NCI-H446 treated with DMSO at 0.1 percent for 48 hours (cell line): ENCODE measurements at places on chromosomes 16 and 17.

DNA sequence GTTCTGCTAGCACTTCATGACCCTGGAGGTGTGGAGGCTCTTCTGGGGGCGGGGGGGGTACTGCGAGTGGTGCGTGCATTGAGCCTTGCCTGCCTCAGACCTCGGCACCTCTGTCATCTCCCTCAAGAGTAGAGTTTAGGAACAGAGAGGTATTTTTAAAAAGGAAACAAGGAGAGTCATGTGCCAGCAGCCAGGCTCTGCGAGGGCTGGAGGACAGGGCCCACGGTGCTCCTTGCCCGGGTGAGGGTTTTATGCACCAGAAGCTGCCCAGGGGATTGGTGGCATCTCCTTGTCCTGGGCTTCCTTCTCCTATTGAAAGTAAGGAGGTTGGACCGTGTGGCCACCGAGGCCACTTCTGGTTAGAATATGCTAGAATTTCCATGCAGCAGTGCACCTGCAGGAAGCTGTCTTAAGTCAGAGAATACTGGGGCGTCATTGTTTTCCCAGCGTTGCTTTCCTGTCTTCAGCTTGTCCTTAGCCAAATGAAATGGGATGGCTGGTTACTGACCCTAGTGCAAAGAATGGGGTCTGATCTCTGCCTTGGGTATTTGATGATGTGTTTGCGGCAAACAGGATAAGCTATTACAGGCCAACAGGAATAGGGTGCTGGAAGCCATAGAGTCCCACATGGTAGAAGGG lies 3.2 kb downstream of the CBX2 start:
- DNase-seq: no peak

GRCh38 chr16:88515371-88515770 lies 54.8 kb upstream of the ZC3H18 start:
- DNase-seq: no peak

- no peak for DNase-seq
Measured at GRCh38 chr17:74394977-74395376, 27.7 kb downstream of the GPR142 start.

DNA sequence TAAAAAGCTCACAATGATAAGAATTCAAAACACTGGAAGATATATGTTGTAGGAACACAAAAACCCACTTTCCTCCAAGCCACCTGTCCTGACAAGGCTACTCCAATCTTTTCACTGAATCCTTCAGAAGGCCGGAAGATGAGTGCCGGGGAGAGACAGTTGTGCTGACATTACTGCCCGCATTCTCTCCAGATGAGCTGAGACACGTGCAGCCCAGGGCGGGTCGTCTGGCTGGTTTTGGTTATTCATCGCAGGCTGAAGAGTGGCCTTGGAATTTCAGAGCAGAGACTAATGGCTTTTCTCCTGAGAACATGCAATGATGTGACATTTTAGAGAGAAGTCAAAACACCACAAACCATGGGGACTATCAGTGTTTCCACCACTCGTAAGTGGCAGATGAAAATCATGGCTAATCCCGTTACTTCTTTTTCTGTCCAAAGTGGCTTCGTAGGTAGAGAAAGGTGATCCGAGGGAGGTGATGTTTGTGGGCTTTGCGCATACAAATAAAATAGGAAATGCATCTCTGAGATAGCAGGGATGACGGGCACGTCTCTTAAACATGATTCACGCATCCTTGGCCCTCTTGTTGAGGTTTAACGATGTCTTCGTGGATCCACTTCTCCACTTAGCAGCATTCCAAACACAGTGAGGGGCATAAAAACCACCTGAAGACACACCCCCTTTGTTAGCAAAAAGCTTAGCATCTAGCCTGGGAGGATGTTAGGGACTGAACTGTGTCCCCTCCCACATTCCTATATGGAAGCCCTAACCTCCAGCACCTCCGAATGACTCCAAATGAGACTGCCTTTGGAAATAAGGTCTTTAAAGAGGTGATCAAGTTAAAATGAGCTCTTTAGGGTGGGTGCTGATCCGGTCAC lies 134.0 kb downstream of the IRX3 start:
- DNase-seq: no peak

- DNase-seq: no peak
Measured at GRCh38 chr17:44775838-44776621, 17.2 kb downstream of the ADAM11 start.

- DNase-seq: no peak
Measured at GRCh38 chr16:89717688-89718505, 2.8 kb downstream of the VPS9D1 start.

- DNase-seq: no peak
Measured at GRCh38 chr17:42394838-42395237, 6.6 kb upstream of the STAT3 start.

DNA sequence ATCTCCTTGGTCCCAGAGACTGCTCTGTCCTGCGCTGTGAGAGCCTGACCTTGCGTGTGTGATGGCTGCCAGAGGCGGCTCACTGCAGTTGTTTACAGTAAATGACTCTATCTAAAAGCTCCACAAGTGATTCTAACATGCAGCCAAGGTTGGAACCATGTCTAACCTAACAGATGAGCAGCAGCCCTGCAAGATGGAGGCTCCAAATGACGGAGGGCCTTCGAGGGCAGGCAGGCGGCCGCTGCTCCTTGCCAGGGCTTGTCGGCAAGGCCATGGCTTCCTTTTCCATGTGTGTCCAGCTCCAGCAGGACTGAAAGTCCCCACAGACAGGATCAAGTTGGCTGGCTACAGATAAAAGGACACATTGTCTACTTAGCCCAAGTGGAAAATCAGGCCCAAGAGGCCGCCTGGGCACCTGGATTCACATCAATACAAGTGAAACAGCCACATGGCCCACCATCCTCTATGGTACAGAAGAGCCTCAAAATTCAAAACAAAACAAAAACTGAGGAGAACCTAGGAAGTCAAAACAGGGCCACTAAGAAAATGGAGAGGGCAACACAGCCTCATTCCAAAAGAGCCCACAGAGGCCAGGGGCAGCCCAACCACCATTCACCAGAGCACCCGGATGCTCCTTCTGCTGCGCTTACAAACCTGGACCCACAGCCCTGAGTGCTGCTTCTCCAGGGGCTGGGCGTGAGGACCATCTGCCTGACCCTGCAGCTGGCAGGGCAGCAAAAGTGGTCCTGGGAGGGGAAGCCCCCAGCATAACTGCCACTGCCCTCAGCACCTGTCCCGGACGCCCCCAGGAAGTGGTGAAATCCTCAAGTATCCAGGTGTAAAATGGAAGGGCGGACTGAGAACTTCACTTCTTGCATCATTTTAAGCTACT lies 65.0 kb downstream of the AMFR start:
- DNase-seq: no peak

- DNase-seq: no peak
Measured at GRCh38 chr16:67490335-67491096, 7.2 kb upstream of the AGRP start.

- no peak for DNase-seq
Measured at GRCh38 chr16:49468611-49469310, 95.2 kb downstream of the C16orf78 start.

- no peak for DNase-seq
Measured at GRCh38 chr16:1122398-1122765, 26.3 kb upstream of the C1QTNF8 start.

DNA sequence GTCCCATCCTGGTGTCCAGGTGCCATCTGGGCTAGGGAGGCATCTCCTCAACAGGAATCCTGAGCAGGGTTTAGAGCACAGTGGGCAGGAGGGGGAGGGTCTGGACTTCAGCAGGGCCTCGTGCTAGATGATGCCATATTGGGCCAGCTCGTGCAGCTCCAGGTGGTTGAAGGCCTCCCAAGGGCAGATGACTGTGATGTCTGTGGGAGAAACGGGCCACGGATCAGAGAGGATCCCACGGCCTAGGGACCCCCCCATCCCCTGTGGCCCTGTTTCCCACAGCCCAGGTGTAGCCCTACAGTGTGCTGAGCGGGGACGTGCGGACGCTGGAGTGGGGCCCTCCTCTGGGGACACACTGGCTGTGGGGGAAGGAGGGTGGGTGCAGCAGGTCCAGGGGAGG lies 5.4 kb downstream of the PDE6G start:
- no peak for DNase-seq

DNA sequence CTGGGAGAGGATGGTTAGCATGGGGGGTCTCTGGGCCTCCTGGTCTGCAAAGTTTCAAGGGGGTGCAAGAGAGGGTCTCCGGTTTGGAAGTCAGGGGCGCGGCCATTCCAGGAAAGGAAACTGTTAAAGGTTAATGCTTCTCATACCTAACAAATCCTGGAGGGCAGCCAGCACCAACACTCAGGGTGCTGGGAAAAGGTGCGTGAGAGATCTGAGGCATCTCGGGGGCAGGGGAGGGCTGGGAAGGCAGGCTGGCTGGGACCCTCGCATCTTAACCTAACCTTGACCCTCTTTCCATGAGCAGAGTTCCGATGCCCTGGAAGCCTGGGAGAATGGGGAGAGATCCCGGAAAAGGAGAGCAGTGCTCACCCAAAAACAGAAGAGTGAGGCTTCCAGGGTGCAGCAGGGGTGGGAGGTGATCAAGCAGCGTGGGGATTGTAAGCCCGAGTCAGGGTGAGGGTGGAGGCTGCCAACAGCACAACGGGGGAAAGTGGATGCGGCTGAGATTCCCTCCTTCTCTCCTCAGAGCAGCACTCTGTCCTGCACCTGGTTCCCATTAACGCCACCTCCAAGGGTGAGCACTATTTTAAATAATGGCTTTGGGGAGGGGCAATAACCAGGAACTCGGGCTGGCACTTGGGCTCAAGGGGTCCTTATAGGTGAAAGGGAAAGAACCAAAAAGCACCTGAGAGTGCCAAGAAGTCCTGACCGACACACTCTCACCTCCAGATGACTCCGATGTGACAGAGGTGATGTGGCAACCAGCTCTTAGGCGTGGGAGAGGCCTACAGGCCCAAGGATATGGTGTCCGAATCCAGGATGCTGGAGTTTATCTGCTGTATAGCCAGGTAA lies 996 bp downstream of the TNFSF13 start:
- DNase-seq: no peak

- DNase-seq: no peak
Measured at GRCh38 chr16:68117884-68118283, 32.7 kb downstream of the NFATC3 start.

DNA sequence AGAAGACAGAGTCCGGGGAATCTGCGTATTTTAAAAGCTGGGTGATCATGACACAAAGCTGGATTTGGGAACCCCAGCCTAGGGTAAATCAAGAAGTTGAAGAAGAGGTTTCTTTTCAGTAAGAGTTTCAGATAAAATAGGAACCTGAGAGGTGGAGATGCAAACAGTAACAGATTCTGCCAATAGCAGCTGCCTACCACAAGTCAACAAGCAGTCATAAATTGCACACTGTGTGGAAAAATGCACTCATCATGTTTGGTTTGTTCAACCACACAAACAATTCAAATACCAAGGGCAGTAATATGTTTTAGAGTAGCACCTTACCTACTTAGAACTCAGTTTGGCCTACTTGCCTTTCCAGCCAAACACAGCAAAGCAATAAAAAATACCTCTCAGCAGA lies 14.0 kb downstream of the MYO1D start:
- no peak for DNase-seq

DNA sequence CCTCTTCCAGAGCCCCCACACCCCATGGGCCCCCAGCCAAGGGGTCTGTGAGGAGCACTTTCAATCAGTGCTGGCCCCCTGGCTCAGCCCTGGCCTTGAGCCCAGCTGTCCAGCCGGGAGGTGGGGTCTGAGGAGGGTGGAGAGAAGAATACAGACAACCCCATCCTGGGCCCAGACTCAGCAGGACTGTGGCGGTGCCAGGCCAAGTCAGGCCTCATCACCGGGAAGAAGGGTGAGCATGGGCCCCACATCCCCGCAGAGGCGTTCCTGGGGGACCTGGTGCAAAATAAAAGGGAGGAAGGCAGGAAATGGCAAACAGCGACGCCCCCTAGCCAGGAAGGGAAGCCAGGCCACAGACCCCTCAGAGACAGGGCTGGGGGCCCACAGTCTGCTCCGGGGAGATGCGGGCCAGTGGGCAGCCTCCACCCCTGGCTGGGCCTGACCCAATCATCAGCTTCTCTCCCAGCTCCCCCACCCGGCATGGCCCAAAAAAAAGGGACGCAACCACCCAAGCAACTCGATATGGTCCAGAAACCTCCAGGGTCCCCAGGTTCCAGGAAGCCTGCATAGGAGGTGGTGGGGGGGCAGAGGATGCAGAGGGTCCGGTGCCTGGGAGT lies 20.6 kb downstream of the ZNF423 start:
- DNase-seq: no peak

DNA sequence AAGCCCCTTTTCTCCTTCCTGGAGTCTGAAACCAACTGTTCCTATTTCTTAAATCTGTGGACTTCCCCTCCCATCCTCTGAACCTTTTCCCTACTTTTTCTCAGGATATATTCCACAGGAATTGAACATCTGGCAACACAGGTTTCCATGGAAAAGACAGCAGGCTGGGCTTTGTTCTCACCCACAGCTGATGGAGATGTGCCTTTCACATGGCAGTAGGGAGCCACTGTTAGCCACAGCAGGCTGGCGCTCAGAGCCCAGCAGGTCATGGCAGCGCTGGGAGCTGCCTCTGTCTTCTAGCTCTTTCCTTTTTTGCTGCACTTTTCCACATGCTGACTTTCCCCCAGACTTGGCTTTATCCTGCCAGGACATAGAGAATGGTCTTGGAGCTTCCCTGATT lies 116.4 kb upstream of the NLRP1 start:
- DNase-seq: no peak

- no peak for DNase-seq
Measured at GRCh38 chr17:80782536-80783427, 208.9 kb upstream of the CHMP6 start.

GRCh38 chr17:35918665-35919064 lies 11.9 kb downstream of the RDM1 start:
- no peak for DNase-seq

GRCh38 chr17:79840269-79840988 lies 1.2 kb upstream of the CBX4 start:
- DNase-seq: no peak

DNA sequence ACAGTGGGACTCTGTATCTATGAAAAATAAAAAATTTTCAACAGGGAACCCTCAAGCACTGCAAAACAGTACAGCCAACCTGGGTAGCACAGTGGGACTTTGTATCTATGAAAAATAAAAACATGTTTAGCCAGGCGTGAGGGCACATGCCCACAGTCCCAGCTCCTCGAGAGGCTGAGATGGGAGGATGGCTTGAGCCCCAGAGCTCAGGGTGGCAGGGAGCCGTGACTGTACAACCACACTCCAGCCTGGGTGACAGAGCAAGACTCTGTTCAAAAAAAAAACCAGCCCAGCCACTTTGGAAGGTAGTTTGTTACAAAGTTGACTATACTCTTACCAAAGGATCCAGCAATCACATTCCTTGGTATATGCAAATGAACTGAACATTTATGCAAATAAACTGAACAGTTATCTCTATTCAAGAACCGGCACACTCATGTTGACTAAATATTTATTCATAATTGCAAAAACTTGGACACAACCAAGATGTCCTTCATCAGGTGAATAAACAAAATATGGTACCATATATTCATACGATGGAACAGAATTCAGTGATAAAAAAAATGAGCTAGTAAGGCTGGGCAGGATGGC lies 5.2 kb downstream of the RPH3AL start:
- no peak for DNase-seq

DNA sequence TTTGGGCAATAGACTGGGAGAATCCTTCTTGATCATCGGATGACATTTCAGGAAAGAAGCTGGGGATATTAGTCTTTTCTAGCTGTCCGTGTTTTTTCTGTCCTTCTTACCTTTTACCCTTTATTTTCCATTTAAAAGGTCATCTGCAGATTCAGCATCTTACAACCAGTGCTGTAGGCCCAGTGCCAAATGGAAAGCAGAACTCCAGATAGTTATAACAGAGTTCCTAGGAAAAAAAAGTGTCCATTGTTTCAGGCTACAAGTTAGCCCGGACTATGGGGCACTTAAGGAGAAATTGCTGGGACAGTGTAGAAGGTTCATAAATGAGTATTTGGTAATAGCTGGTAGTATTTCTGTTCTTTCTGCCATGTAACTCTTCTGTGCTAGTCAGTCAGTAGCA lies 28.4 kb downstream of the LDHD start:
- DNase-seq: no peak
